ENCODE measurements at places on chromosomes 13 and 19.

DNA sequence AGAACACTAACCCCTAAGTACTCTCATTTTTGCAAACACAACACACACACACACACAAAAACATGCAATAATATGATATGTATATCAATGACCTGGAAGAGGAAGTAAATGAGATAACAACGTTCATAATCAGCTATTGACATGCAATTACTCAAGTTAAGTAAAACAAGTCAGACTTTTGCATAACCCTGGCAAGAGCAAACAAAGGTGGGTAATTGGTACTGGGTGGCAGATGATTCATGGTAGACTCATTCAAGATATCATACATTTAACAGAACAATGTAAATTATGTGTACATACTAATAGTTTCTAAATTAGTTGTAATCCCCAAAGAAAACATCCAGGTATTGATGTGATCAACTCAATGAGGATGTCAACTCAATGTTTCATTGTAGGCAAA, 508.8 kb downstream of the DACH1 start:
- no peak for DNase-seq

DNA sequence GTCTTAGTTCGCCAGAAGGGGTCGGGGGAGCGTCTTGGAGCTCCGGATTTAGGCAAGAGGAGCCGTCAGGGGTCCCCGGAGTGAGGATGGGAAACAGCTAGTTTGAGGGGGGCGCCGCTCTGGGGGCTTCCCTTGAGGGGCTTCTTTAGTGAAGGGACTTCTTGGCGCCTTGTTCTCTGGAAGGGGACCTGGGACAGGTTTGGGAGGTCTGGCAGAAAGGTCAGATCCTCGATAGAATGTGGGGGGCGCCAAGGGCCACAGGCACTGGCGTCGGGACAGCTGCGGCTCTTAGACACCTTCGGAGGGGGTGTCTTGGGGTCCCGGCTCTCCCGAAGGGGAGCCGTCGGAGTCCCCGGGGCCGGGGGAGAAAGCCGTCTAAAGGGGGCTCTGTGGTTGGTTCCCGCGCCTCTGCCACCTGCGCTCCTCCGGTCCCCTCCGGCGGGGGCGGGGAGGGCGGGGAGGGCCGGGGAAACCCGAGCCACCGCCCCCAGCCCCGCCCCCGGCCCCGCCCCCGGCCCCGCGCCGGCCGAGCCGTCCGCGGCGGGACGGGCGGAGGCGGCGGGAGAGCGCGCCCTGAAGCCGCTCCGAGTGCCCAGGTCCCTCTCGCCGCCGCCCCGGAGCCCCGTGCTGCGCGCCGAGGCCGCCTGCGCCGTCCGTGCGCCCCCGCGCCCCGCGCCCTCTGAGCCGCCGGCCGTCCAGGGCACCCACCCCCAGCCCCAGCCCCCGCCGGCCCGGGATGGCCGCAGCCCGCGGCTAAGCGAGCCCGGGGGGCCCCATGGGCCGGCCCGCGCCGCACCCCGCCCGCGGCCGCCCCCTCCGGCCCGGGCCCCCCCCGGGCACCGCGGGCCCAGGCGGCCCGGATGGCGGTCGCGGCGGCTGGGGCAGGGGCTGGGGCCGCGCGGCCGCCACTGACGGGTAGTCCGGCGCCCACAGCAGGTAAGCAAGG, at the start of gene NRTN:
Gene NRTN, plus strand, starts transcription at position 552 of the 946 bp plus-strand sequence. CDS start 19,099 bp downstream, outside the sequence.
- no peak for DNase-seq

GRCh38 chr13:29270271-29270985, 325.1 kb downstream of the SLC7A1 start:
- DNase-seq = no peak

GRCh38 chr19:55451163-55451964, 8.3 kb upstream of the SHISA7 start:
- no peak for DNase-seq

GRCh38 chr13:59633290-59633689, 530.4 kb downstream of the DIAPH3 start:
- DNase-seq = no peak

DNA sequence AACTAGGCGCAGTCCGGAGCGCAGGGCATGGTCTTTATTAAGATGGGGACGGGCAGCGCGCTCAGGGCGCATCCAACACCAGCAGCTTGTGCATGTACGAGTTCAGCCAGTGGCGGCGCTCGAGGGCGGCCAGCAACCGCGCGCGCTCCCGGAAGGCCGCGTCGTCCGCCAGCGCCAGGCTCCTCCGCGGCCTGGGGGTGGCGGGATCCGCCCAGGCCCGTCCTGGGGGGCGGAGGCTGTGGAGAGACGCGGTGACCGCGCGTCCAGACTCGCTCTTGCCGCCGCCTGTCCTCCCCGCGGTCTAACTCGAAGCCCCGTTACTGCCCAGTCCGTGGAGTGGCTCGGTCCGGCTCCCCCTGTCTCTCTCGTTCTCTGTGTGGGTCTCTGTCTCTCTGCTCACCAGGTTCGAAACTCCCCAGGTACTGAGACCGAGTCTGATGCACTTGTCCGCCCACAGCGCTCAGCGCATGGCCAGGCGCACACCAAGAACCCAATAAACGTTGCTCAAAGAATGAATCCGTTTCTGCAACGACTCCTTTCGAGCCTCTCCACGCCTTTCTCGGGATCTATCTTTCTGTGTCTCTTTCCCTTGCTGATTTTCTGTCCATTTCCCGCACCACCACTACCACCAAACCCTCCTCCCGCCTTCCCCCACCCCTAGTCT, 702 bp downstream of the PTH2 start:
- DNase-seq = no peak

DNA sequence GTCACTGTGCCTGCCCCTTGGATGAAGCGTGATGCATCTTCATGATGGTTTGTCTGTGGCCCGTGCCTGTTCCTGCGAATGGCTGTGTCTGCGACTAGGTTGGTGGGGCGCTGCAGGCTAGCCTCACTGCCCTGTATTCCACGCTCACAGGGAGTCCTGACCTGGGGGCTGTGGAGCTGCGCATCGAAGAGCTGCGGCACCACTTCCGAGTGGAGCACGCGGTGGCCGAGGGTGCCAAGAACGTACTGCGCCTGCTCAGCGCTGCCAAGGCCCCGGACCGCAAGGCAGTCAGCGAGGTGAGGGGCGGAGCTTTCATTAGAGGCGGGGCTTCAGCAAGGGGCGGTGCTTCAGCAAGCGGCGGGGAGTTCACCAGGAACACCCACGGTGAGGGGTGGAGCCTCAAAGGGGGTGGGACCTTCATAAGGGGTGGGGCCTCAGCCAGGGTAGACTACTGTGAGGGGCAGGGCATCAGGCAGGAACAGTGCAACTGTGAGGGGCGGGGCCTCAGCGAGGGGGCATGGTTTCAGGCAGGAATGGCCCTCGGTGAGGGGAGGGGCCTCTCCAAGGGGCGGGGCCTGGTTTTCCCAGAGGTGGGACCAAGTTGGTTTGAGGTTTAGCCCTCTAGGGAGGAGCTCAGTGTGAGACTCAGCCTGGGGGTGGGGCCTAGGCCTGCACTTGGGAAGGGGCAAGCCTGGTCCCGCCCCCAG, 17.2 kb downstream of the PKN1 start:
- DNase-seq = no peak

DNA sequence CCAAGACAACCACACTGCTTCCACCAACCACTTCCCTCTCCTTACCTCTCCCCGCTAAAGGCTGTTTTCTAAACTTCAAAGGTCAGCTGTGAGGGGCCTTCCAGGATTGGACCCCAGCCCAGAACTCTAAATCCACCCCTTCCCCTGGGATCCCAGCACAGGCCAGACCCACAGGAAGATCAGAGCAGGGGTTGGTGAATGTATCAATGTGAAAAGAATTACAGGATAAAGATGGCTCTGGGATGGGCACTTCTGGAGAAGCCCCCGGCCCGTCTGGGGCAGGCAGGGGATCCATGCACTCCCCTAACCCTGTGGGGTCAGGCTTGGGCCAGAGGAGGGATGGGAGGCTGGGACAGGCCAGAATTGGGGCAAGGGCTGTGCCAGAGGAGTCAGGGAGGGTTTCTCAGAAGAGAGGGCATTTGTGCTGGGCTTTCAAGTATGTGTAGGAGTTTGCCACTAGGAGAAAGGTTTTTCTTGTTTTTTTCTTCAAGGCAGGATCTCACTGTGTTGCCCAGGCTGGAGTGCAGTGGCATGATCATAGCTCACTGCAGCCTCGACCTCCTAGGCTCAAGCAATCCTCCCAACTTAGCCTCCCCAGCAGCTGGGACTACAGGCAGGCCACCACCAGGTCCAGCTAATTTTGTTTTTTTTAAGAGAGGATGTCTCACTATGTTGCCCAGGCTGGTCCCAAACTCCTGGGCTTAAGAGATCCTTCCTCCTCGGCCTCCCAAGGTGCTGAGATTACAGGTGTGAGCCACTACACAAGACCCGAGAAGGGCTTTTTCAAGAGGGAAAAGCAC, 1.0 kb upstream of the MEF2B start:
- no peak for DNase-seq

- no peak for DNase-seq
Measured at GRCh38 chr13:73879346-73880015, 254.7 kb downstream of the KLF12 start.

DNA sequence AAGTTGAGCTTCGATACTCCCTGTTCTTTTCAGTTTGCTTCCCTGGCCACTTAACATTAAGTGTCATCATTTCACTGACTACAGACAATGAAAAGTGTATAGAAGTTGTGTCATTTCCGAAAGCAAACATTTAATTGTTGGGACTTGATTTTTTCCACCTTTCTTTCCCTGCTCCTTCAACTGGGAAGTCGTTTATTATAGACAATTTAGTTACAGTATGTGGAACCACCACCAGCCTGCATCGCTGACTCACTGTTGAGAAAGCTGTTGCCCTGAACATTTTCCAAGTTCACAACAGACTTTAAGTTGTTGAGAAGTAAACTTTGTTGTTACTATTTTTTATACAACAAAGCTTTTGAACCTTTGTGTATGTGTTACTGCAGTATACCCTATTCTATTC, 788.4 kb upstream of the PRR20A start:
- DNase-seq = no peak

GRCh38 chr19:4896372-4896771, 6.3 kb downstream of the ARRDC5 start:
- DNase-seq = no peak

DNA sequence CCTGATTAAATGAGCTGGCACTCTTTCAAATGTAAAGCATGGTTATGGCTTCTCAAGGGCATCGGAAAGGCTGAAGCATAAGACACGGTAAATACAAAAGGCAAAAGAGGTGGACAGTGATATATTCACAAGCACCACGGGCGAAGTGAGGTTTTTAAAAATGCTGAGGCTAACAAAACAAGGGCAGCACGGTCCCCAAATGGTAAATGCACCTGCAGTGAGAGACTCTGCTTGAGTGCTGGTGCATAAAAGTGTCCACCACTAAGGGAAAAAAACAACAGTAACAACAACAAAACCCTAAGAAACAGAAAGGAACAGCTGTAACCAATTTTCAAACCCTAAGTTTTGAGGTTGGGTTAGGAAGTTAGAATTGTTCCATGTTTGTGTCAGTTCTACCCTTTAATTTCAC, 234.9 kb downstream of the PCDH9 start:
- DNase-seq = no peak

DNA sequence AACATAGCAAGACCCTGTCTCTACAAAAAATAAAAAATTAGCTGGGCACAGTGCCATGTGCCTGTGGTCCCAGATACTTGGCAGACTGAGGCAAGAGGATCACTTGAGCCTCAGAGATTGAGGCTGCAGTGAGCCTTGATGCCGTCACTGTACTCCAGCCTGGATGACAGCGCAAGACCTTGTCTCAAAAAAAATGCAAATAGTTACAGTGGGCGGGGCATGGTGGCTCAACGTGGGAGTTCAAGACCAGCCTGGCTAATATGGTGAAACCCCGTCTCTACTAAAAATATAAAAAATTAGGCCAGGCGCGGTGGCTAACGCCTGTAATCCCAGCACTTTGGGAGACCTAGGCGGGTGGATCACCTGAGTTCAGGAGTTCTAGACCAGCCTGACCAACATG, 8.5 kb downstream of the PGLS start:
- DNase-seq = no peak

- no peak for DNase-seq
Measured at GRCh38 chr19:11624069-11624463, 26.8 kb downstream of the ZNF627 start.

DNA sequence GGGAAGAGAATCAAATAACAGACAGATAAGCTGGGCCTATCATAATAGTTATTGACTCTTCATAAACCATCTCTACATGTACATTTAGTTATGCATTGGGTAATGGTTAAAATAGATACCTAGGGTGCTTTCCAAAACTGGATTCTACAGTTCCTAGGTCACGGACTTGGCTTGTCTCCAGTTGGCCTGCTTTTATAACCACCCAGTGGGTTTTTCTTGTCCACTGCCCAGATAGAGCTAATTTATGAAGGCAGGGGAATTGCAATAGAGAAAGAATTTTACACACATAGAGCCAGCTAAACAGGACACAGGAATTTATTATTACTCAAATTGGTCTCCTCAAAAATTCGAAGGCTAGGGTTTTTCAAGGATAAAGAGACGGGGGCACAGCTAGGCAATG, 97.3 kb downstream of the FAM216B start:
- no peak for DNase-seq

- DNase-seq = no peak
Measured at GRCh38 chr13:28493740-28494503, 1.0 kb downstream of the FLT1 start.

GRCh38 chr13:99864627-99864990, 107.0 kb downstream of the ZIC5 start:
- DNase-seq = no peak

- DNase-seq = no peak
Measured at GRCh38 chr13:27917121-27917947, 2.5 kb upstream of the PDX1 start.

GRCh38 chr19:3766520-3766919, 4.0 kb downstream of the MRPL54 start:
- DNase-seq = no peak

DNA sequence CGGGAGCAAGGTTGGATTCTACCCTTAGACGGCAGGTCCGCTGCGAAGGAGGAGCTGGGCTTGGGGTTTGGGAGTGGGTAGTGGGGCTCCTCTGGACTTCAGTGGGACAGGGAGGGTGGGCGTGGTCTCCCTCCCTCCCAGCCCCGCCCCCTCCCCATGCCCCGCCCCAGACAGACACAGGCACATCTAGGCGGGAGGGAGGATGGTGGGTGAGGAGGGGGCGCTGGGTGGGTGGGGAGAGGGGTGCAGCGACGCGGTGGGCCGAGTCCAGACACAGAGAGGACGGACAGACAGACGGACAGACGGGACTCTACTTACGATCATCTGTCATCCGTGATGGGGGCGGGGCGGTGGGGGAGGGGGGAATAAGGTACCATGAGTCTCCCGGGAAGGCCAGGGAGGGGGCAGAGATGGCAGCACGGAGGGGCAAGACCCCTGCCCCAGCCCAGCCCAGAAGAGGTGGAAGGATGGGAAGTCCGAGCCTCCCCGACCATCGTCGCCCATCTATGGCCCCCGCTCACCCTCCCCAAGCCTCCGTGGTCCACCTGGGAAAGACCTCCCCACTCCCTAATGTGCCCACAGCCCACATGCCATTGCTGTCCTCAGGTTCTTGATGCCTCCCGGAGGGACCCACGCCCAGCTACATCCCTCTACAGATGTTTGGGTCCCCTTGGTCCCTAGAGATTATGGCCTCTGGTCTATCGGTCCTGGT, 64.8 kb downstream of the UNC13A start:
- DNase-seq = no peak

- DNase-seq = no peak
Measured at GRCh38 chr13:97266772-97267417, 44.8 kb downstream of the MBNL2 start.
